ENCODE measurements at places on chromosomes 5 and 9.

- DNase-seq: no peak
These were observed 51.4 kb downstream of the ZNF354C start for GRCh38 chr5:179111267-179112207.

DNA sequence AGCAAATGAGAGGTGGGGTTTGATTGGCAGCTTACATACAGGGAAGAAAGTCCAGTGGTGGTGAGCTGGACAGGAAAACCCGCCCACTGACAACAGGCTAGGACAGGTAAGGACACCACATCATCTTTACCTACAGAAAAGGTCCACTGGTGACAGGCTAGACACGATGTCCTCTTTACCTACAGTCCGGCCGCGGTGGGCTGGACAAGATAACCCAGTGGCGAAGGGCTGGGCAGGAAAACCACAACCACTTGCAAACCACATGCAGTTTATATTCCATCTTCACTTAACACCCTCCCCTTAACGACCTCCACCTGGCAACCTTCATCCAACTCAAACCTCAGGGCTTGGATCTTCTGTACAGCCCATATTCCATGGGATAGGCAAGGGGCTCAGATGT, 5.0 kb upstream of the NIPAL4 start:
- no peak for DNase-seq

DNA sequence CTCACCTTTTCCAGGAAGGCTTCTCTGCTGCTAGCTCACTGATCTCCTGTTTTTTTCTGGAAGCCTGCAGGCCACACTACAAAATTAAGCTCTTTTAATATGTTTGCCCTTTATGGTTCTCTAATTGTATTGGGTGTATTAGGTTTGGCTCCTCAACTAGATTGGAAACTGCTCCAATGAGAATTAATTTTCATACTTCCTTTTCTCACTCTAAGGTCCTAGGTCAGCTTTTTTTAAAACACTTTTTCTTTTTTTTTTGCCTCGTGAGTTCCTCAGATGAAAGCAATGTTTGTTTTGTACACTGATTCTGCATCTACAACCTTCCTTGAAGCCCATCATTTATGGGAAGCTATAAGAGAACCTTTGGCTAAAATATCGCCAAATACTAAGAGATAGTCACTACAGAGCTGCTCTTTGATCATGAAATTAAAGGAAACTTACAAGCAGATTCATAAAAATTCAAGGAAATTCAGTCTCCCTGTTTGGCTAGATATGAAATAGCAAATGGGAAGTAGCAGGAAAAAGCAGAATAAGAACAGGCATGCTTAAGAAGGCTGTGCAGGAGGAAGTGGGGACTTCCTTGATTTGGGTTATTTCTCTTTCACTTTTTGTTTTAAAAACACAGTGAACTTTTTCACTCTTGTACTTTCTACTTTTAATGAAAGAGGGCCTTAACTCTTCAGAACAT, 55.2 kb upstream of the FYB1 start:
- peak; percentile 54 for DNase-seq

DNA sequence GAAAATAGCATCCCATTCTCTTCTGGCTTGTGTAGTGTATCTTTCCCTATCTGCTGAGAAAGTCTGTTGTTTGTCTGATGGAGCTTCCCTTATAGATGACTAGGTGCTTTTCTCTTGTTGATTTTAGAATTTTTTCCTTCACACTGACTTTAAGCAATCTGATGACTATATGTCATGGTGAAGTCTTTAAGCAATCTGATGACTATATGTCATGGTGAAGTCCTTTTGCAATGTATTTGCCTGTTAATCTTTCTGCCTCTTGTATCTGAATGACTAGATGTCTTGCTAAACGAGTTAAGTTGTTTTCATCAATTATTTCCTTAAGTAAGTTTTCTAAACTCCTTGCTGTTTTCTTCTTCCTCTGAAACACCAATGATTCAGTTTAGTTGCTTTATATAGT, 80.5 kb downstream of the RNF130 start:
- DNase-seq: no peak

DNA sequence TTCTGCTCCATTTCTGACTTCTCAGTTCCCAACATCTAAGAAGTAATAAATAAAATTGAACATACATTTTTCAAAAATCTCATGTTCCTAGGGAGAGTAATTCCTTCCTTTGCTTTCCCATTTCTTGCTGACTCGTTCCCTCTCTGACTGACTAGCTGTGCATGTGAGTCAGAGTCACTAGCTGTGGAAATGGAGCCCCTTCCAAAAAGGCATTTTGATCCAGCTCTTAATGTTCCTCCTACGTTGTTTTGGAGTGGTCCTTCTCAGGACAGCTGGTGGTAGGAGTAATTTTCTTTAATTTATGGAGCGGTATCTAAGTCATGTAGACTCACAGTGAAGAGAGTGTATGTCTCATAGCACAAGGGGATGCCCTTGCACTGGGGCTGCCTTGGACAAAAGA, 460.2 kb downstream of the GADD45G start:
- no peak for DNase-seq

GRCh38 chr9:74255489-74255984, 241.6 kb upstream of the RORB start:
- DNase-seq: no peak

DNA sequence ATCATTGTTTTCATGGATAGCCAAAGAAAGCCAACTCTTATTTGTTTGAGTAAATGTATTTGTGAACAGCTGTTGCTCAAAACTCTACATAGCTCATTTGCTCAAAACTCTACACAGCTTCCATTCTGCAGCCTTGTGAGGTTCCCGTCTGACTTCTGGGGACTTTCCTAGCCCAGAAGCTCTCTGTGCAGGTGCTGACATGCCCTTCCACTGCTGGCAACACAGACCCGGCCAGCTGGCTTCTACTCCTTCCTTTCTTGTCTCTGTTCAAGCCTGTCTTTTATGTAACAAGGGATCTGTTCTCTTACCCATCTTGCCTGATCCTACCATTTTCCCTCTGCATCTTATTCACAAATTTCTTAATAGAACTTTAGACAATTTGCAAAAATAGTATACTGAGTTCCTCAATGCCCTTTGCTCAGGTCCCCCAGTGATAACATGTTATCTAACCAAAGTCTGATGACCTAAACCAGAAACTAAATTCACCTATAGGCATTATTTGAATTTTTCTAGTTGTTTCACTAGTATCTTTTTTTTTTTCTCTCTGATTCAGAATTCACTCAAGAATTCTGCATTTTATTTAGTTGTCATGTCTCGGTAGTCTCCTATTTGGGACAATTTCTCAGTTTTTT, 556.5 kb upstream of the SEMA6A start:
- peak; percentile 26 for DNase-seq

GRCh38 chr9:137136881-137137607, 1.9 kb upstream of the GRIN1 start:
- no peak for DNase-seq

DNA sequence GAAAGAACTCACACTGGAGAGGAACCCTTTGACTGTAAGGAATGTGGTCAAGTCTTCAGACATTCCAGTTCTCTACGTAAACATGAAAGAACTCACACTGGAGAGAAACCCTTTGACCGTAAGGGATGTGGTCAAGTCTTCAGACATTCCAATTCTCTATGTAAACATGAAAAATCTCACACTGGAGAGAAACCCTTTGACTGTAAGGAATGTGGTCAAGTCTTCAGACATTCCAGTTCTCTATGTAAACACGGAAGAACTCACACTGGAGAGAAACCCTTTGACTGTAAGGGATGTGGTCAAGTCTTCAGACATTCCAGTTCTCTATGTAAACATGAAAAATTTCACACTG, 32.6 kb downstream of the MAPK9 start:
- no peak for DNase-seq

GRCh38 chr9:2916382-2916985, 72.6 kb upstream of the PUM3 start:
- no peak for DNase-seq

- no peak for DNase-seq
These were observed 109.0 kb downstream of the FAM174A start for GRCh38 chr5:100644185-100644584.

DNA sequence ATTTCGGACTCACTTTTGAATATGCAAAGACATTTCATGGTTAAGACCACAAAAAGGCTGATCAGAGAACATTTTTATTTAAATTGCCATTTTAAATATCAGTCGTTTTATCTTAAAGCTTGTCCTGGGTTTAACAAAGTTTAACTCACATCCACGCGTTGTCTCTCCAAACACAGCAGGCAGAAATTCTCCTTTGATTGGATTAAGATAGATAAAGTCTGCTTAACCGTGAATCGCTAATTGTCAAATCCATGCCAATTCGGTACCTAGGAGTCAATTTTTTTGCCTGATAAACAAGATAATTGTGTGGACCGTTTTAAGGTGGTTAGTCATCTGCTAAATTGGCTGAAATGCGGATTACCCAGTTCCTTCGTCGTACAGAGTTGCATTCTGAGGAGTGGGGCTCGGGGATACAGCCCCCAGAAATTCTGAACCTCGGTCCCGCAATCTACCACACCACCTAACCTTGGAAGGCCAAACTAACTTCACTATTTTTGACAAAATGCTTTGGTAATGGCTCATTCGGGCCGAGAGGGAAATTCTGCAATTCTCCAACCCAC, 665 bp upstream of the BTF3 start:
- DNase-seq: no peak

DNA sequence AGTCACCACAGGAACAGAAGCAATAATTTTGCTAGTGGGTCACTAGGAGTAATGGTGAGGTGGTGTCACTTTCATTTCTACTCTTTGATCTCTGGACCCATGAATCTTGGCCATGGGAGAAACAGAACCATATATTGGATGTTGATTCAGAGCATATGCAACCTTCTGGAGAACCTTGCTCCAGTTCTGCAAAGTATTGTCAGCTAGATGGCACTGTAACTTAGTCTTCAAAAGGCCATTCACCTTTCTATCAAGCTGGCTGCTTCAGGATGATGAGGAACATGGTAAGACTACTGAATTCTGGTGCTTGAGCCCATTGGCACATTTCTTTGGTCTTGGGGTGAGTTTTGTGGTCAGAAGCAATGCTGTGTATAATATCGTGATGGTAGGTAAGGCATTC, 129.1 kb upstream of the FBN2 start:
- DNase-seq: no peak

GRCh38 chr5:95817430-95817829, 5.1 kb downstream of the GLRX start:
- no peak for DNase-seq

- no peak for DNase-seq
These were observed 165.5 kb upstream of the CD180 start for GRCh38 chr5:67361932-67362729.

- DNase-seq: no peak
These were observed 46.8 kb downstream of the NLN start for GRCh38 chr5:65768723-65769346.

GRCh38 chr5:58114324-58114723, 345.6 kb downstream of the PLK2 start:
- no peak for DNase-seq

GRCh38 chr9:133375116-133375723, 640 bp downstream of the SURF4 start:
- peak; percentile 74 for DNase-seq

DNA sequence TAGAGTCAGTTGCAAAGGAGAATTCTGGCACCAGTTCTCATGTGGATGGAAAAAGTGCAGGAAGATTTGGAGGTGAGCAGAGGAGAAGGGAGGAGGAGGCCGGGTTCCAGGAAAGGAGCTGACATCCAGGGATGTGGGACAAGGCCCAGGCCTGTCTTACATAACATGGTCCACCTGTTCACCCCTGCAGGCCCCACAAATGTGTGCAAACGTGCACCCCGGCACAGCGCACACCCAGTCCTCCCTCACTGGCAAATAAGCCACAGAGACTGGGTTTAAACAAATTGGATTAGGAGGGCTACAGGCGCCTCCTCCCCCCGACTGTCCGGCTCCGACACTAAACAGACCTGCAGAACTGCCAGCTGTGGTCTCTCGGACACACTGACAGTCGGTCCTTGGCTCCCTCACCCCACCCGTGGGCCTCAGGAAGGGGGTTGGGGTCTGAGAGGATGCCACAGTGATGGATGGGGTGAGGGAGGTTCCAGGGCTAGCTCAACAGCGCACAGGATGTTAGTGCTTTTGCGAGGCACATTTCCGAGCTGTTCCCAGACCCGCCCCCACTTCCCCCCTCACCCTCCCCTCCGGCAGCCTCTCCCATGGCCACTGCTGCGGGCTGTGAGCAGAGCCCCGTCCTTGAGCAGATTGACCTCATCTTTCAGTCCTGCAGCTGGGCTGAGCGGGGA, 43.4 kb upstream of the IL17B start:
- peak; percentile 38 for DNase-seq

GRCh38 chr5:17243287-17244063, 26.0 kb downstream of the BASP1 start:
- no peak for DNase-seq

GRCh38 chr9:35732800-35733541, 505 bp downstream of the CREB3 start:
- peak; percentile 60 for DNase-seq

DNA sequence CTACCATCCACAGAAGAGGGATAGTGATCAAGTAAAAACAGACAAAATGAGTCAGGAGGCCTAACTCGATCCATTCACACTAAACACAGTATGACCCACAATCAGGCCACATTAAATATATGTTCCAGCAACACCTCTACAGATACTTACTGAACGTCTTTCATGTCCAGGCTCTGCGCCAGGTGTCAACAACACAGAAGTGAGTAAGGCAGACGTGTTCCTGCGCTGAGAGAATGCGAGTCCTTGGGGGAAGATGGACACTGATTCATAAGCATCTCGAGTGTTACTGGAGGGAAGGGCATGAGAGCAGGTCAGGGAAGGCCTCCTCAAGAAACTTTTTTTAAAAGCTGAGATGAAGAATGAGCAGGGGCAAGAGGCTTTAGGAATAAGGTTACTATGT, 164.3 kb upstream of the CLINT1 start:
- no peak for DNase-seq

- no peak for DNase-seq
These were observed 326.6 kb downstream of the ARL15 start for GRCh38 chr5:53983568-53984460.

DNA sequence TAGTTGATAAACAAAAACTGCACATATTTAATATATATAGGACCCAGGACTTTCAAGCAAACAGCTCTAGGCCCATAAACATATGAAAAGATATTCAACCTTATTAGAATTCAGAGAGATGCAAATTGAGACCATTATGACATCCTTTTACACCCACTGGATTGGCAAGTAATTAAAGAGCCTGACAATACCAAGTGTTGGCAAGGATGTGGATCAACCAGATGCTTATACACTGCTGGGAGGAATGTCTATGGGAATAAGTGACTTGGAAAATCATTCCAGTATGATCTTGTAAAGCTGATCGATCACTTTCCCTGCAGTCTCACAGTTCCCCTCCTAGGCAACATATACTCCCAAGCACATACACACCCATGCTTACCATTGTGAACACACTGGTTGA, 15.5 kb upstream of the TCOF1 start:
- DNase-seq: no peak

DNA sequence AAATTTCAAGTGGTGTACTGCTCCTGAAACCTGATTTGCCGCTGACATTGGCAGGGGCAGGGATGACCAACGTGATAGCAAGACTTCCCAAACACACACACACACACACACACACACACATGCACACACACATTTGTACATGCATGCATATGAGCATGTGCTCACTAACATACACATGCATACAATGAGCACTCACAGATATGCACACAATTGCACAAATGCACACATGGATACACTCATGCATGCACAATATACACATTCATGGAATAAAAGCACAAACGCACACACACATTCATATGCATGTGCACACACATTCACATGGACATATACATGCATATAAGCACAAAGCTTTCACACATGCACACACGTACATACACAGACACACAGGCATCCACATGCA, 181.2 kb upstream of the ZNF618 start:
- DNase-seq: no peak

GRCh38 chr9:76456202-76456926, 2.6 kb upstream of the GCNT1 start:
- DNase-seq: peak; percentile 51

All from GM13977 (cell line).